ENCODE measurements at places on chromosomes 7 and 10.

DNA sequence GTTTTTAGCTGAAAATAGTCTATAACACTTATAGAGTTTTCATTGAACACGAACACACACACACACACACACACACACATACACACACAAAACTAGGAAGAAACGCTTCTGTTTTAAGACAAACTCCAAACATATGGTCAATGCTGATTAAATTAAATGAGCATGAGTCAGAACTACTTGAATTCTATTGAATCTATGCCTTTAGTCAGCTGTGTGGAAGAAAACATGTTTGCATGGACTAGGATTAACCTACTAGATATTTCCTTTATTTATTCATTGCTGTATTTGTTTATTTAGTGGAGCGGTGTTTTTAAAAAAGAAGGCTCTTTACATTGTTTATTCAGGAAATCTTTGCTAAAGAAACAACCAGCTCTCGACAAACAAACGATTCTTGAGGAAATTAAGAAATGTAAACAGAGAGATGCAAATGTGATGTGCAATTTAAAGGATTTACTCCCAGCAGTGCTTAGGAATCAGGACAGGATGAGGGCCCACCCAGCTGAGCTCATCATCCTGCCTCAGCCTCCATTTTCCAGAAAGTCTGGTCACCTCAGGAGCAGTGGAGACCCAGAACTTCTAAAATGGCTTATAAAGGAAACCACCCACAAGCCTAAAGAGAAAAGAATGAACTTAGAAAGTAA is 83.2 kb downstream of the PDE1C start:
- peak; percentile 3 for DNase-seq

GRCh38 chr10:3235996-3236510 is 63.5 kb upstream of the PITRM1 start:
- no peak for DNase-seq

GRCh38 chr7:36887969-36888368 is 163.7 kb upstream of the AOAH start:
- DNase-seq: no peak

- DNase-seq: no peak
These were observed 19.4 kb downstream of the ZWINT start for GRCh38 chr10:56341612-56342011.

GRCh38 chr10:132107186-132107948 is 41.6 kb downstream of the JAKMIP3 start:
- no peak for DNase-seq

- no peak for DNase-seq
These were observed 12.2 kb upstream of the CLEC2L start for GRCh38 chr7:139511315-139511714.

DNA sequence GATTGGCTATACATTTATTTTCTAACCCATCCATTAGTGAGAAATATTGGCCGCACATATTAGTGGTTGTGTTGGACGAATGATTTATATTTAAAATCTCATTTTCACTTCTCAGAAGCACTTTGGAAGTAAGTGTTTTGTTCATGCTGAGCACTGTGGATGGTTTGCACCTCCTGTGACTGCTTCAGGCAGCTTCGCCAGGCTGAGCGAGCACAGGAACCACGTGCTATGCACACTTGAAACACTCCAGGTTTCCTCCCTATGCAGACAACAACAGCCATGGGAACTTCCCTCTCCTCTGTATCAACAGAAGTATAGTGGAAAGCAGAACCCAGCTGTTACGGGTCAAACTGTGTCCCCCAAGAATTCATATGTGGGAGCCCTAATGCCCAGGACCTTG is 67.3 kb upstream of the WDR11 start:
- DNase-seq: no peak

DNA sequence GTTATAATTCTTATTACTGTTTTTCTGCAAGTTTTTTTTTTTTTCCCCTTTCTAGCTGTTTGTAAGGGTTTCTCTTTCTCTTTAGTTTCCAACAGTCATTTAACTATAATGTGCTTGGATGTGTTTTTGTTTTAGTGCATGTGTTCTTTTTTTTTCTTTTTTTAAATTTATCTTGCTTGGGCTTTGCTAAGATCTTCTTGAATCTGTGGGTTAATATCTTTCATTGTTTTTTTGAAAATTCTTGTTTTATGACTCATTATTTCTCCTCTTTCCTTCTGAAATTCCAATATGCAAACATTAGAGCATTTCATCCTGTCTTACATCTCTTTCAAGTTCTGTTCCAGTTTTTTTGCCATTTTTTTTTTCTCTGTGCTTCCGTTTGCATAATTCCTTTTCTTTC is 5.7 kb upstream of the HK1 start:
- DNase-seq: no peak

GRCh38 chr7:156177422-156178055 is 365.3 kb upstream of the SHH start:
- no peak for DNase-seq

DNA sequence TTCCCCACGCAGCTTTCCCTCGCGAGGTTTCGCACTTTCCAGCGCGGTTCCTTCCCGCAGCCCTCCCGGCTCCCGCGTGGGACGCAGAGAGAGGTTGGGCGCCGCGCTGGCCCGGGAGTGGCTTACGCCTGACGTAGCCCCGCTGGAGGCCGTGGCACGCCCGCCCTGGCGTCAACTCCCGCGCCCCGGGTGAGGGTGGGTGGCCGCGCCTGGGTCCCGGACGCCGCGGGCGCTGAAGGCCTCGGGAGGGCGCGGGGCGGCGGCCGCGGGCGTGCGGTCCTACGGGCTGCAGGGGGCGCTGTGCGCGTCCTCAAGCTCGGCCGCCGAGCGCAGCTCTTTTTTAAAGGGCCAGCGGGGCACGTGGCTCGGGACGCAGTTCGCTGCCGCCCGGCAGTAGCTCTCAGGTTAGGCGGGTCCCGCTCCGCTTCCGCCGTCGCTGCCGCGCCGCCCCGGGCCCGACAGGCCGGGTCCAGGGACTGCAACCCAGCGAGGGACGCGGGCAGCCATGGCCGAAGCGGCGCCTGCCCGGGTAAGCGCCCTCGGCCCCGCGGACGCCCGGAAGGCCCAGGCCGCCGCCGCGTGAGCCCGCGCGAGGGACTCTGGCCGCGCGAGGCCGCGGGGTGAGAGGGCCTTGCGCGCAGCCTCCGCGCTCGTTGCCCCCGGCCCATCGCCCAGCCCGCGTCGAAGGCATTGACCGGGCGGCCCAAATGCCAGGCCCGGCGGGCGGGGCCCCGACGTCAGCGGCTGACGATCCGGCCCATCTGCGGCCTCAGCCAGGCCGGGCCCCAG is at the start of gene ZNF783:
TSS of gene ZNF783 (plus strand) at position 368 of the 789 bp plus-strand sequence. CDS start at position 506, 138 bp downstream.
- peak; percentile 77 for DNase-seq

- DNase-seq: no peak
These were observed 65.1 kb downstream of the ANKRD26 start for GRCh38 chr10:27035163-27035562.

GRCh38 chr7:36083626-36084380 is 69.3 kb upstream of the EEPD1 start:
- no peak for DNase-seq

GRCh38 chr10:78543031-78543748 is 509.5 kb downstream of the RPS24 start:
- DNase-seq: no peak

DNA sequence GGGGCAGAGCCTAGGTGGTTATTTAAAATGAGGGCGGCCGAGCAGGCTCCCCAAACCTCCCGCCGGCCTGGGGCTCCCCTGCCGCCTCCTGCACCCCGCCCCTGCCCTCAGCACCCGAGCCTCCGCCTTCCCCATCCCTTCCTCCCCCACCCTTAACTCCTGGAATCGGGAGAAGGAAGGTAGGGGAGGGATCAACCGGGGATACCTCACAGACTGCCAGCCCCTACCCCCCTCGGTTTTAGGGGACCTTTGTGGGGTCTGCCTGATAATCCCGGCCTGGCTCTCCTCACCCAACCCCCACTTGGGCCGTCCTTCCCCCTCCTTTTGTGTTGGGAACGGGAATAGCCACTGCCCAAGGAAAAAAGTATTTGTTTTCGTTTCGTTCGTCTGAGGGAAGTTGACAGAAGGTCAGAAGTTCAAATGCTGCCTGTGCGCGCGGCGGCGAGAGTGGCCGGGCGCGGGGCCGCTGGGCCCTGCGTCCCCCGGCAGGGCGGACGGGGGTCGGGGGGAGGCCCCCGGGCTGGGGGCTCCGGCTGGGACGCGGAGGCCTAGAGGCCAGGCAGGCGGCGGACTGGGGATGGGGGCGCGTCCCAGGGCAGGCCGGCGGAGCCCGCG is 2.8 kb downstream of the SHH start:
- no peak for DNase-seq

DNA sequence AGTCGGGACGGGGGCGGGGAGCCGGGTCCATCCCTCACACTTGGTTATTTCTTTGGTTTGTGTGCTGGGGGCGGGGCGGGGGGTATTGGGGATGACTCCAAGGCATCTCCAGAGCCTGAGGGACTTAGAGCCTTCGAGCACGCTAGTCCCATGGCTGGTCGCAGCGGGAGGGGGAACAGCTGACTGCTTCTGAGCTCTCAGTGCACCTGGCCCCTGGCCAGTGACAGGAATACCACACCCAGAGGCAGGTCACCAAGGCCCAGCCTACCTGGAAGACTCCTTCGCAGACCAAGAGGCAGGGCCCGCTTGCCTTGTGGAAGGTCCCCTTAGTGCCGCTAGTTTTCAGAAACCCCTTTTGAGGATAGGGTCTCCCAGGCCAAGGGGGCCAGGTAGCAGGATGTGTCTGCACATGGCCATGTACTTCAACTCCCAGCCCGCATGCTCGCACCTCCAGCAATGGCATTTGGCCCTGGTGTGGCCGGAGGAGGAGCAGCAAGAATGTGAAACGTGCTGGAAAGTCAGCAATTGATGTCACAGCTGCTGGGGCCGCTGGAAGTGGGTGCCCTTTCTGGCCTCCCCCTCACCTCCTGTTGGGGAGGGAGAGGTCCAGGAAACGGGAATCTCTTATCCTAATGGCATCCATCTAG is 40.3 kb downstream of the AGAP3 start:
- no peak for DNase-seq

DNA sequence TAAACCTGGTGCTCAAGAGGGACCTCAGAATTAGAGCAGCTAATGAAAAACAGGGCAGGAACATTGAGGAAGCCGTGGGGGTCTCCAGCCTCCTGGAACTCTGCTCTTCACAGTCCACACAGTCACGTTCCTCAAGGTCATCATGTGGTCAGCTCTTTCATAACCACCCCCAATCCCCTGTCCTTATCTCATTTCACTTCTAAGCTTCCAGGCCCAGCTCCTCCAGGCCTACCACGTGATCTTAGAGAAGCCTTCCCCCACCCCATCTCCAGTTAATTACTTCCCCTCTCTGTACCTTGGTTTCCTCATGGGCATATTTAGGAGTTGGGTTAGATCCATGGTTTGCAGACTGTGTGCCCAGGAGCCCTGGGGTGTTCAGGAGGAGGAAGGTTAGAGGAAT is 106.4 kb upstream of the TCF7L2 start:
- DNase-seq: no peak

- no peak for DNase-seq
These were observed 35.6 kb downstream of the BTBD16 start for GRCh38 chr10:122306744-122307143.

DNA sequence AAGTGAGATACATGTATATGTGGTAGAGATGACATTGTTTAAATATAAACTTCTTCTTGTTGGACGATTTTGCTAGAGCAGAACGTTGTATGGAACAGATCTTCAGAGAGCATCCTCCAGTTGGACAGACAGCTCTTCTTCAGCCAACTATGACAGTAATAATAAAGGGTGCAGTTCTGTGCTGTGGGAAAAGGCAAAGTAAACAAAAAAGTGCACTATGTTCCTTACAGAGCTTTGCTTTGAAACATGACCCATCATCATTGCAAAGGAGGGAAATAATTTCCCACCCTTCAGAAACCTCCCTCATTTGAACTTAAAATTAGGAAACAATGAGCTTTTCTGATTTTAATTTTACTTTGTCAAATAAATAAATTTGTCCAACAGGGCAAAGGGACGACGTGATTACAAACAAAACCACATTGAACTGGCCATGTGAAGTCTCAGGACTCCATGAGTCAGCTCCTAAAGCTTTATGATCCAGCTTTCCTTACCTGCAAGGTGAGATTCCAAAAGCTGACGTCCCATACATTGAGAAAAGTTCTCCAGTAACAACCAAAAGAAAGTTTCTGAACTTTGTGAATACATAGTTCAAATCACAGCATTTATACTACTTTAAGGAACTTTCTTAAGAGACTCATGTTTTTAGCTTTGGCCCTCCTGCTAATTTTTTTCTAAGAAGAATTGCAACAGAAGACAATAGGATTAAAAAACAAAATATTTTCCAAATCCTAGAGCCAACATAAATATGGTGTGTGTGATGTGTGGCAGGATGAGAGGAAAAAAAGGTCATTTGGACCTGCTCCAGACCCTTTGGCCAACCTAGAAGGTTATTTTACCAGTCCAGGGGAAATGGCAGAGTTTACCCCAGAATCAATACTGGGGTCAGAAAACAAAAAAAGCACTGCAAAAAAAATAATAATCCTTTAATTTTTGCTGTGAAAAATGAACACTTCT is 565.4 kb upstream of the NRP1 start:
- DNase-seq: no peak

DNA sequence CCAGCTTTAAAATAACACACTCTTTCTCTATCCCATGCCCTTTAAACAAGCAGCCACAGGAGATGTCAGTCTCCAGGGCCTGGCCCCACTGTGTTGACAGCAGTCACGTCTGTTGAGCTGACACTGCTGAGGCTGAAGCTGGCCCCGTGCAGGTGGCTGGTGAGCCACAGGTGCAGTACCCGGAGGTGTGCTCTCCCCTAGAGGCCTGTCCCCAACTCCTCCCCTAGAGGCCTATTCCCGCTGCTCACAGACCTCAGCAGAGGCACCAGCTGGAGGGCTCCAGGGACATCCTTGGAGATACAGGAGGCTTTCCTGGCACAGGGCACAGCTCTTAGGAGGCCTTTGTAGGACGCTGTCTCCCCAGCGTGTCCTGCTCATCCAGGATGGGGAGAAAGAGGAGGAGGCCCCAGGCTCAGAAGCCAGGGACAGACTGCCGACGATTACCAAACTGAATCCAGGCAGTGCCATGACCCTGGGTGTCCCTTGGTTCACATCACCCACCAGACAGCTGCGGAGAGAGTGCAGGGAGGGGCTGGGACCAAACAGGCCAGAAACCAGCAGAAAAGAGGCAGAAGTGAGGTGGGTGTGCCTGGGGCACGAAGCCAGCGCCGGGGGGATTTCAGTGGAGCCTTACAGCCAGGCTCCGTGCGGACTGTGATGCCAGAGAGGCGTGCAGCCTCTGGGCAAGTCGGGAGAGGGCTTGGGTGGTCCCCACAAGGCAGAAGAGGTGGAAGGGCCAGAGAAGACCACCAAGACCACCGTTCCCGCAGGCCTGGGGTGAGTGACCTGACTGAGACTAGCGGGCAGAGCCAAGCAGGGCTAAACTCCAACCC is 18.5 kb upstream of the TTYH3 start:
- DNase-seq: no peak

GRCh38 chr10:73798927-73799560 is 12.4 kb downstream of the NDST2 start:
- DNase-seq: no peak

GRCh38 chr7:29147821-29148220 is 1.5 kb upstream of the CPVL start:
- no peak for DNase-seq

GRCh38 chr10:11610826-11611247 is 613 bp downstream of the USP6NL start:
- DNase-seq: no peak

- DNase-seq: no peak
These were observed 5.7 kb upstream of the ARPC1B start for GRCh38 chr7:99368750-99369389.

Data from NCI-H526 treated with DMSO at 0.1 percent for 48 hours (cell line).